ENCODE measurements at places on chromosomes 4 and X.

DNA sequence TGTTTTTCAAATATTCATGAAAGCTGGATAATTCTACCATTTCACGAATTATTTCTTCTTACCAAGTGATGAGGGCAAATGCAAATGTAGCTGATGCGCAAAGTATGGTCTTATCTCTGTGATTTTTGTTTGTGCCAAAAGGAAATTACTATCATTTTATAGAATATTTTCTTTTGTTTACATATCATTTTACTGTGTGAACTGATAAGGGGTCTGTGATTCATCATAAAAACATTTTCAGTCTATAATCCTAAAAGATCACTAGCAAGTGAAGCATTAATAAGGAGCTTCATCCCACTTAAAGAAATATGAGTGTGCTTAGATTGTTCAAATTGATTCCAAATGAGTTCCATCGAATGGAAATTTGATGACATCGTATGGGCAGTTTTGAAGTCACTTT is 694 bp downstream of the CSN3 start:
- DNase-seq, result no peak

DNA sequence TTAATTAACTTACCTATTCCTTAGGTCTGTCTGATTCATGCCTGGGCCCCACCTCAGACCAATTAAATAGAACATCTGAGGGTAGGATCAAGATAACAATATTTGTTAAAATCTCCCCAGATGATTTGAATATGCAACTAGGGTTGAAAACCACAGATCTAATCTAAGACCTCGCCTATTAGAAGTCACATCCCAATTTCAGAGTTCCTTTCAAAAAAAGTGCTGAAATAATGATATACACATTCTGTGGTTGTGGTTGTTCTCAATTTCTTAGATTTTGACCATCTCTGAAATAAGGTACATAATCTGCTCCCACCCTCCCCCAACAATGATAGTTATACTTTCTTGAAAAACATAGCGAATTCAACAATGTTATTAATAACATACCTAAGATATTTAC is 27.7 kb downstream of the NIPAL1 start:
- DNase-seq, result no peak

DNA sequence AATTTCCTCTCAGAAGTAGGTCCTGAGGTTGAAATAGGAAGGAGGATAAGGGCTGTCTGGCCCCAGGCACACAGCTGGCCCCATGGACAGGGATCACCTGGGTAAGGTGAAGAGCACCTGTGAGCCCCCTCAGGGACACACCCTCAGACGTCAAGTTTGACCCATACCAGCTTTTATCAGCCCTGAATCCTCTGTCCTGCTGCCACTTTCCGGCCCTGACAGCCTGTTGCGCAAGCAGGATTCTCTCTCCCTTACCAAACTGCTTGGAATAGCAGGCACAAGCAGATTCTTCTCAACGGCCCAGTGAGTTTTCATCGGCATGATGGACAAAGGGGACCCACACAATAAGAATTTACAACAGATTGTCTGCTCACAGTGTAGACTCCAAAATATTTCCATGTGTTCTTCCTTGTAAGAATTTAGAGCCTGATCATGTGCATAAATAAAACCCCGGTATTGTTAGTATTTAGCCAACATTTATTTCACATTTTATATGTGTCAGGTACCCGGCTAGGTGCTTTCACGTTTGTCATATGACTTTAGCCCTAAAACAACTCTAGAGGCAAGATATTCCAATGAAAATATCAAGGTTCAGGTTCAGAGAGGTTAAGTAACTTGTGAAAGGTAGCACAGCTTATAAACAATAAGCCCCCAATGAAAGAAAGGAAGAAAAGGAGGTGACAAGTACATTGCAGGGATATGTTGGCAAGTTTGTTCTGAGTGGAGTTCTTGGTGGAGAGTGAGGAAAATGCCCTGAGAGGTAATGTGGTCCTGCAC is 107.2 kb upstream of the KIT start:
- no peak for DNase-seq

- no peak for DNase-seq
These were observed 15.2 kb upstream of the CNOT6L start for GRCh38 chr4:77834403-77834802.

DNA sequence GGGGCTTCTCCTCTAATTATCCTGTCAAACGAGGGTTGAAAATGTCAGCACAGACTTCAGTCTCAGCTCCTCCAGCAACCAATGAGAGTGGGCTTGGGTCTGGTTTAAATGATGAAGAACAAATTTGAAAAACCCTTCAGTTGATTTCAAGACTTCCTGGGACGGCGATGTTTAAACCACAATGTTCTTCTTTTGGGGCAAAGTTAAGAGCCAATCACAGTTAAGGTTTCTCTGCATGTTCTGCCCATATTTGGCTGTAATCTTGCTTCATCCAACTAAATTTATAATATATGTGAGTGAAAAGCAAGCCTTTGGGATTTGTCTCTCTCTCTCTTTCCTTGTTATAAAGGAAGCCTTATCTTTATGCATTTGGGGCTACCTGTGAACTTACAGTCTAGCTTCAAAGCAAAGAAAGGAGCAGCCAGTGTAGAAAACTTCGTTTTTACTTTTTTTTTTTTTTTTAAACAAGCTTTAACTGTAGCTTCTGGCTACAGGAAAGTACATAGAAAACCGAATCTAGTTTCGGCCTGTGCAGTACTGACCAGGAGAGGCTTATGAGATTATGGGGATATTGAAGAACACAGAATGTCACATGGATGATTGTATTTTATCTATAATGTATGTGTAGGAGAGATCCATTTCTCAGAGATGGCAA is 46.8 kb upstream of the FAM9C start:
- DNase-seq, result no peak

GRCh38 chrX:108396986-108397385 is 41.2 kb downstream of the COL4A6 start:
- DNase-seq, result no peak

- DNase-seq, result no peak
These were observed 41.8 kb downstream of the FNIP2 start for GRCh38 chr4:158810487-158811215.

DNA sequence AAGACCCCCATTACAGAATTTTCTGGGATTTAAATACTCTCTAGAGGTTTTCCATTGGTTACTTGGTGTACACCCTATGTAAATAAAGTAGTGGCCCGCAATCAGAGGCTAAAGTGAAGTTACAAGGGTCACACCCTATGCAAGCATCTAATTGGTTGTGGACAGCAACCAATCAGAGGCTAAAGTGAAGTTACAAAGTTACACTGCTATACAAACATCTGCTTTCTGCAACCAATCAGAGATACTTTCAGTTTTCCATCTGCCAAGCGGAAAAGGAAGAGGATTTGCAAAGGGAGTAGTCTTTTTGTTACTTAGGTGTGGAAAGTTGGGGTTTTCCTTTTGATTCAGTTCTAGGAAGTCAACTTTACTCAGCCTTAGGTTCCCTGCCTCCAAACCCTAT is 2.0 kb upstream of the ATRX start:
- DNase-seq, result no peak

DNA sequence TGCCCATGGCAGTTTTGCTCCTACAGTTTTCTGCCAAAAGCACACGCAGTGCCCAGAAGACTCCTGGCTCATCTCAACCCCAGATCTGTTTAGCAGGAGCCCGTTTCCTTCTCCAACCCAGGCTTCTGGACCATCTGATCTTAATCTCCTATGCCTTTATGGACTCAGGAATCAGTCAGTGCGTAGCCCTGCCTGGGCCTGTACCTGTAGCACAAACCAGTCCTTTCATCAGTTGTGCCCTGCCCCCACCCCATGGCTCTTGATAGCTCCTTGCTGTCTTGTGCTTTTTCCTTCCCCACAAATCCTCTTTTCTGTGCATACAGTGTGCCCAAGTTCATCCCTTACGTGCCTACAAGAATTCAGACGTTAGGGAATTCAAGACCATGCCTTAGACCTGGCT is 1.5 kb downstream of the ZNF718 start:
- no peak for DNase-seq

- no peak for DNase-seq
These were observed 48.8 kb downstream of the RBPJ start for GRCh38 chr4:26369581-26369980.

DNA sequence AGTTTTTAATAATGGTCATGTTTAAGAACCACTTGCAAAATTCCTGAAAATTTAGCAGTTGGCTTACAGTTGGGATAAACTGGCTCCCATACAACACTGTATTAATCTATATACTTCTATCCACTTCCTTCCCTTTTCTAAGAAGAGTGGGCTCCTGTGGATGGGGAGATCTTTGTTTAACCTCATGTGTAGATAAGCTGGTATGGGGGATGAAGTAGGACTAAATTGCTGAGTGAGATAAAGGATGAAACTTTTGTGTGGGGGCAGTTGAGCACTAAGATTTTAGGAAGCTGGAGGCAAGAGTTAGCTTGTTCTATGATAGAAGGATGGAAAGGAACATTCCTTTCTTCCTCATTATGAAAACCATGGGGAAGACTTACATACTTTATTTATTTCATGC is 54.6 kb upstream of the ATP8A1 start:
- DNase-seq, result no peak

DNA sequence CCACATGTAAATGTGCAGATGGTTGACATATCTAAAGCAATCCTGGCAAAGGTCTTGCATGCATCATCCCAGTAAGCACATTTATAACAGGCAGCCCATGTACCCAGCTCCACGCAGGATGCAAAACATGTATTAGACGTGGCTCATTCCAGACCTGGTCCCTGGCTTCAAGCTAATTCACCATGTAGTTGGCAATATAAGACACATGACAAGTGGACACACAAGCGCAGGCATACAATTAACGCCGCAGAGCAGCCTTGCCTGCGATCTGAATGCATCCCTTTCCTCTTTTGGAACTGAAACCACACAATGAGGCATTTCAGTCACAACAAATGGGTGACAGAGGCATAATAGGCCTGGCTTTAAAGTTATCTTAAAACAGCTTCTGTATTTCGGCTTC is 114.5 kb upstream of the TRIM2 start:
- no peak for DNase-seq

- no peak for DNase-seq
These were observed 2.4 kb downstream of the FRAS1 start for GRCh38 chr4:78059524-78059889.

GRCh38 chrX:584572-584971 is 46.0 kb upstream of the SHOX start:
- DNase-seq, result no peak

- DNase-seq, result no peak
These were observed 108.7 kb upstream of the FUNDC1 start for GRCh38 chrX:44651358-44651757.

Data from activated T-helper 1 cell treated with anti-CD3 and anti-CD28 coated beads, Interleukin-2, amount 50 U/mL, for 16 hours (primary cell).